ENCODE measurements at places on chromosomes 2 and 18.
A peak's percentile ranks its signal among the peaks of the same experiment; 100 is the strongest.

GRCh38 chr2:210862283-210863065 lies 306.1 kb downstream of the CPS1 start:
- H3K4me3 ChIP-seq, result no peak overlapping the region
- no peaks in the 10 kb centered on the region for H3K27me3 ChIP-seq
- no peaks in the 10 kb centered on the region for H3K36me3 ChIP-seq
- no peaks in the 10 kb centered on the region for H3K4me1 ChIP-seq
- no peak overlapping the region for H3K27ac ChIP-seq
- no peak for DNase-seq

DNA sequence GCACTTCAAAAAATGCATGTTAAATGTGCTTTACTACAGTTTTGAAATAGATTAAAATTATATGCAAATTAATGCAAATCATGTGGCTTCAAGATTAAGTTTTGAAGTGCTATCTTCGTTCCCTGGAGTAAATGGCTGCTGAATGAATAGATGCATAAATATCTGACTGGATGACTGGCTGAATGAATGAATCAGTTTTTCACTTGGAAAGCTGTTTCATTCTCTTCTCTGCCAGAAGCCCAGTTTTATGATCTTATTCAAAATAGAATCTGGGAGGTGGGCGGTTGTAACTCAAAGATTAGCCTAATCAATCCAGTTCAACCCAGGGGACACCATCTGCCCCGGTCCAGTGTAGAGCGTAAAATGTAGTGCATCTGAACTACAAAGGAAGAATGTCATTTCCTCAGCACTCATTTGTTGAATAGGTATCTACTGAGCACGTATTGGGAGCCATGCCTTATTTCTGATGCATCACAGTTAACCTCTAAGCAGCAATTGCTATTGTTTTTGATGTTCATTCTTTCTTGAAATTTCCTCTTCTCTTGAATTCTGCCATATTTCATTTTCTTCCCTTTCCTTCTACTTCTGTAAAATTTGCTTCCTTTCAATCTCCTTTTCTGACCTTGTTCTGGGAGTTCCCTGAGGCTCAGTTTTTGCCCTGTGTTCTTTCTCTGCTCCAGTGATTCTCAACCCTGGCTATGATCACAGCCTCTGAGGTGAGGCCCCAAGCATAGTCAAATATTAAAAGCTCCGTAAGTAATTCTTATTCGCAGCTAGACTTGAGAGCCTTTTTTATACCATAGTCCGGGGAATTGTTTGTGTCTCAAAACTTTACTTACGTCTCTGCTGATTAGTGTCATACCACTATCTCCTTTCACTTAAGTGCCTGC lies 282.7 kb downstream of the PARD3B start:
- H3K27me3 ChIP-seq, result no peaks in the 10 kb centered on the region
- H3K36me3 ChIP-seq, result no peaks in the 10 kb centered on the region
- no peak for DNase-seq
- H3K4me3 ChIP-seq, result no peak overlapping the region
- H3K27ac ChIP-seq, result no peak overlapping the region

DNA sequence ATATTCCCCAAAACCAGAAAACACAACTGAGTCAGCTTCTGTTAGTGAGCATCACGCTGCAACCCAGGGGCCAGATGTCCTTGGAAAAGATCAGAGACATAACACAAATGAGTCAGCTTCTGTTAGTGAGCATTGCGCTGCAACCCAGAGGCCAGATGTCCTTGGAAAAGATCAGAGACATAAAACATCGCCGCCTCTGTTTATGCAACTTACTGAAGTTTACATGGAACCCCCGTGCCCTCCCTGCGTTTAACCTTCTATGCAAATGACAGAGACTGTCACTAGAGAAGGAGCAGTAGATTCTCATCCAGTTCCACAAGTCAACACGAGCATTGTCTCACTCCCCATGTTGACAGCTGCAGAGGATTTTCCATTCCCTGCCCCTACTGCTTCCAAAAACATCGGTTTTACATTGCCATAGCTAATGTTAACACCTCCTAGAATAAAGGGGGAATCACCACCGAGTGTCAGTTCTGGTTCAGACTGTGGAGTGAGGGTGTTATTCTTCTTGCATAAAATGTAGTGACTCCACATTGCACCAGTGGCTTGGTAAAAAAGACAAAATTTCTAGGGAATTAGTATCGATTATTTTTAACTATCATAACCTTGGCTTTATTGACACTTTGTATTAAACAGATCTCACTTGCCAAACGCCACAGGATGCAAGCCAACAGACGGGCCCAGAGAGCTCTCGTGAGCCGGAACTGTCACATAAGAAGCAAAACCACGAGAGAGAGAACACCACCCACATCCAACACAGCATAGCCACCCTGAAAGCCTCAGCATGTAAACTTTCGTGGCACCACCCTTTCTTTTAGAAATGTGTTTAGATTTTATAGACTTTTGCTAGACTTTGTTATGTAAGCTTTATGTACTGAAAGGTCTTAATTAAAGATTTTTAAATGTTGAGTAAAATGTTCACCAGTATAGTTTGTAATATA lies 87.7 kb downstream of the SH3YL1 start:
- H3K27me3 ChIP-seq, result no peaks in the 10 kb centered on the region
- no peak overlapping the region for H3K4me3 ChIP-seq
- H3K36me3 ChIP-seq, result no peaks in the 10 kb centered on the region
- peaks cover 38% of the 10 kb centered on the region for H3K4me1 ChIP-seq
- peak overlapping the region; percentile 55 for H3K27ac ChIP-seq

DNA sequence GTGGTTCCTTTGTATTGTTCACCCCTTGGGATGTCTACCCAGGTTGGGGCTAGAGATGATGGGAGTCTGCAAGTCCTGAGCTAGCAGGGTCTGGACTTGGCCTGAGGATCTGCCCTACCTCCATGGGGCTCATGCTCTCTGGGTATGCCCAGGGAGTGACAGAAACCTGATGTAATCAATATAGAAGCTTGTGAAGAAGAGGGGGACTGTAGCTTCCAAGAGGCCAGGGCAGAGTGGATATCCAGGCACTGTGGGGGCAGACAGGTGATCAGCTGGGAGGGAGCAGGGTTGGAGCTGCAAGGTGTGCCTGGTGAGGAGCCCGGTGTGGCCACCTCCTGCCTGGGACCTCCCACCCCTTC lies 164.2 kb downstream of the CTIF start:
- no peak for DNase-seq
- no peak overlapping the region for H3K27ac ChIP-seq
- no peaks in the 10 kb centered on the region for H3K27me3 ChIP-seq
- no peak overlapping the region for H3K4me3 ChIP-seq
- no peaks in the 10 kb centered on the region for H3K4me1 ChIP-seq
